ENCODE measurements at places on chromosomes 4 and X.

DNA sequence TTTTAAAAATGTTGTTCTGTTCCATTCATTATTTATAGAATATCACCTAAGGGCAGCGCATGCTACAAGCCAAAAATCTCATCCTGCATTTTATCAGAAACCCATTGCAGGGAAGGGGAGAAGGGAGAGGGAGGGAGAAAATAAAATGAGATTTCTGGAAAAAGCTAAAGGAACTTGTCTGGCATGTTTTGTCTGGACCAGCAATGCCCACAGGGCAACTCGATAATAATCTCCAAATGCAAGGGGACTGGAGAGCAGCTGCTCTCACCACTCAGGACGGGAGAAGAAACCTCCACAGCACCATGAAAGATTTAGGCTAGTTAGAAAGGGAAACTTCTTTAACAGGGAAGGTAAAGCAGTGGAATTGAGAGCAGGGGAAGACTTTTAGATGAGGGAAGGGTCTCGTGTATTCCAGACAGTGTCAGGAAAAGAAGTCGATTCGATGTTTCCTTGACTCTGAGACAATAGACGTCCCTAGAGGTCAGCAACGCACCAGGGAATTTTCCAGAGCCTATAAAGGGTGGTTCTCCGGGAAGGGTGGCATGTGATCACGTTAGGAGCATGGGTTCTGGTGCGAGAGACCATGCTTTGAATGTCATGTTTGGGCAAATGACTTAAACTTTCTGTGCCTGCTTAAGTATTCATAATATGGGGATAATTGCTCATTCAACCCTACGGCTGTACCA lies 132.2 kb upstream of the NDP start:
- DNase-seq: no peak

GRCh38 chrX:107686026-107686425 lies 57.7 kb downstream of the PRPS1 start:
- DNase-seq: no peak

DNA sequence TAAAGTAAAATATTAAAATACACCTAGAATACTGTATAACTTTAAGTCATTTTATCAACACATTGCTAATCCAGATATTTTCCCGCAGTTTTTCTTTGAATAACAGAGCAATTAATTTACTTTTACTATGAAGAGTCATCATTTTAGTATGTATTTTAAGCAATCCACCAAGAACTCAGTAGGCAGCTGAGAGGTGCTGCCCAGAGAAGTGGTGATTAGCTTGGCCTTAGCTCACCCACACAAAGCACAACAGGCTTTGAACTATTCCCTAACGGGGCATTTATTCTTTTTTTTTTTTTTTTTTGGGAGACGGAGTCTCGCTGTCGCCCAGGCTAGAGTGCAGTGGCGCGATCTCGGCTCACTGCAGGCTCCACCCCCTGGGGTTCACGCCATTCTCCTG lies 74.4 kb downstream of the CD38 start:
- DNase-seq: no peak

DNA sequence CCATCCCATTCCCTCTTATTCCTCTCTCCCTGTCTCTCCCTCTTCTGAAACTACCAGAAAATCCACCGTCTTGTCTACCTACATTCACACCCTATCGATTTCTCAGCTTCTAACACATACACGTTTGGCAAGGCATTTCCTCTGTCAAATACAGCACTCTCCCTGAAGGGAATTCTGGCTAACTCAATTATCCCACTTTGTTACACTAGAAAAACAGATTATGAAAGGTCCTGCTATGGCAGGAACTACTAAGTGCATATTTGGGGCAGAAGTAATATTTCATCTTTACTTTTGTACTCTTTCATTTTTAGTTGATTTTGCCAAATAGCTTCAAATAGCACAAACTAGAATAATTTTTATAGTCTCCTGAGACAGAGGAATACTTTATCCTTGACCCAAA lies 46.6 kb upstream of the KLHL8 start:
- DNase-seq: no peak

- no peak for DNase-seq
These were observed 261.8 kb downstream of the KCTD8 start for GRCh38 chr4:44186850-44187246.

Data from activated CD4-positive, alpha-beta T cell treated with anti-CD3 and anti-CD28 coated beads, Interleukin-2, amount 50 U/mL, for 4 hours (primary cell).